ENCODE measurements at places on chromosomes 12 and 14. TPM values are rescaled to one million over a fixed set of nuclear protein-coding genes. Genes with fewer than 3 reads are reported as not detected.

DNA sequence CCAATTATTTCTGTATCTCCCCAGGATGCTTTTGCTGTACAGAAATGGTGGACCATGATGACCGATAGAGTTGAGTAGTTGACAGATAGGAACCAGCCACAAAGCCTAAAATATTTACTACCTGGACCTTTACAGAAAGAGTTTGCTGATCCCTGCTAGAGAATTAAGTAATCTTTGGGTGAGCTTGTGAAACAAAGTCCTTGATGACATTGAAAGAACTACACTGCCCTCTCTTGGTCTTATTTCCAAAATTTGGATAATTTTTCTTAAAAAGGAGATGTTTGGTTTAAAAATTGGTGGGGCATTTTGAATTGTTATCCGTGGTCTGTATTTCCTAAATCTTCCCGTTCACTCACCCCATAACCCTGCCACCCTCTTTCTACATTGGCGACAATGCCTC lies 13.7 kb upstream of the TCTN1 start:
- H3K4me1 ChIP-seq: no peaks in the 10 kb centered on the region
- no peak for DNase-seq
- H3K27ac ChIP-seq: no peak overlapping the region

The TMEM63C gene
- 26.3 TPM for total RNA-seq

The GNB3 gene
- 0.72 TPM for total RNA-seq

The PLXNC1 gene
- total RNA-seq: 15.6 TPM

GRCh38 chr14:27927519-27927918 lies 839.1 kb upstream of the FOXG1 start:
- DNase-seq: no peak
- H3K27ac ChIP-seq: no peak overlapping the region
- no peaks in the 10 kb centered on the region for H3K4me1 ChIP-seq

GRCh38 chr12:33438851-33439586 lies 600 bp downstream of the SYT10 start:
- H3K4me1 ChIP-seq: peaks cover 18% of the 10 kb centered on the region
- H3K4me3 ChIP-seq: peak overlapping the region; percentile 59
- no peak overlapping the region for H3K27ac ChIP-seq
- peaks cover 34% of the 10 kb centered on the region for H3K27me3 ChIP-seq

Data from suprapubic skin (tissue), 4 donors.